Right cardiac atrium (tissue), 5 donors: ENCODE measurements at places on chromosomes 4 and X. TPM values are rescaled to one million over a fixed set of nuclear protein-coding genes. Genes with fewer than 3 reads are reported as not detected.

The UBA1 gene
- total RNA-seq, result 130 TPM

The PITX2 gene
- total RNA-seq, result not detected

The GYG2 gene
- total RNA-seq, result 0.26 TPM

The DNAAF6 gene
- not detected for total RNA-seq

The PDGFRA gene
- total RNA-seq, result 76.7 TPM

The PSAPL1 gene
- total RNA-seq, result not detected

The FAM236D gene
- not detected for total RNA-seq

The BTC gene
- 0.59 TPM for total RNA-seq

The FAM53A gene
- total RNA-seq, result 1.2 TPM

The TMEM33 gene
- 27.1 TPM for total RNA-seq

The SSX4 gene
- not detected for total RNA-seq

The FRAS1 gene
- total RNA-seq, result 3.8 TPM

The MXRA5 gene
- total RNA-seq, result 5.5 TPM

The HMX1 gene
- total RNA-seq, result not detected
